ENCODE measurements at places on chromosomes 11 and 22. TPM values are rescaled to one million over a fixed set of nuclear protein-coding genes. Genes with fewer than 3 reads are reported as not detected.

The MS4A6E gene
- total RNA-seq = not detected

The KRTAP5-9 gene
- not detected for total RNA-seq

The FAM83F gene
- not detected for total RNA-seq

The DBX1 gene
- not detected for total RNA-seq

The ENTHD1 gene
- not detected for total RNA-seq
